Suprapubic skin (tissue), 4 donors: ENCODE measurements at places on chromosomes 2 and 18.
A peak's percentile ranks its signal among the peaks of the same experiment; 100 is the strongest.

DNA sequence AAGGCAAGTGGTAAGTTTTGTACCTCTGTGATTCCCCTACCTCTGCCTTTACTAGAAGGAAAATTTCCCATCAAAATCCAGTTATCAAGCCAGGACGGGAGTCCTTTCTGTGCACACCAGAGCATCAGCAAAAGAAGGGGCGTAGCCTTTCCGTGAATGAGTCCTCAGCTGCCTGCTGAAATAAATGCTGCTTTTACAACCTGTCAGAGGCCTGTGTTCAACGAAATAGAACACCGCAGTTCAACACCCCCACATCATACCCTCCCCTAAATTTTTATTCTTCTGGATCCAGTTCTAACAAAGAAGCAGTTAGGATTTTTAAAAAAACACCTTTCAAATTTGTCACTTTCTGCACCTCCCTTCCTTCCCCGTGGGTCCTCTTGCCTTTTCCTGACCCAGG lies 135.8 kb downstream of the SETBP1 start:
- DNase-seq = no peak
- H3K36me3 ChIP-seq = no peaks in the 10 kb centered on the region
- H3K4me1 ChIP-seq = no peaks in the 10 kb centered on the region
- no peak overlapping the region for H3K4me3 ChIP-seq
- H3K27me3 ChIP-seq = no peaks in the 10 kb centered on the region

DNA sequence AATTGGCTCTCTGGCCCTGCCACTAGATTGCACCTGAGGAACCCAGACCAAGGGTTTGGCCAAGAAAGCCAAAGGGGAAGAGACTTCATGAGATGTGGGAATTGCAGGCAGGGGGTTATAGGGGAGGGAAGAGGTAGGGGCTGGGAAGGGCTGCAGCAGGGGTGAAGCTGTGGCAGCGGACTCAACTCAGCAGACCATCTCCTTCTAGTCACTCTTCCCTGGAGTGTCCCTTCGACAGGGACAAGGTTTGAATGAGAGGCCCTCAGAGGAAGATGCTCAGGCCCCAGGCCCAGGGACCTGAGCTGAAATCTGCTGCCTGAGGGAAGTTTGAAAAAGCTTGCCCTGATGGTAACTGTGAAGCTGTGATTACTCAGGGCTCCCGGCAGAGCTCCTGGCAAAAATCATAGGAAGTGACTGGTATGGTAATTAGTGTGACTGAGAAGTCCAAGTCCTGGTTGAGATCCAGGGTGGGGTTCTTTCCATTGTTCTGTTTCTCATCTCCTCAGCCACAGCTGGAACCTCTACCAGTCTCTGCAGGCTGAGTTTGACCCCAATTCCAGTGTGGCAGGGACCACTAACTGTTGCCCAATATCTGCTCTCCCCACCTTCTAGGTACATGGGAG lies 300.9 kb downstream of the CYP26B1 start:
- no peak overlapping the region for H3K4me3 ChIP-seq
- H3K27ac ChIP-seq = no peak overlapping the region
- DNase-seq = no peak
- no peaks in the 10 kb centered on the region for H3K27me3 ChIP-seq

GRCh38 chr2:121237980-121238665 lies 46.9 kb downstream of the TFCP2L1 start:
- H3K27ac ChIP-seq = no peak overlapping the region
- H3K36me3 ChIP-seq = peaks cover 68% of the 10 kb centered on the region
- no peaks in the 10 kb centered on the region for H3K27me3 ChIP-seq
- no peak overlapping the region for H3K4me3 ChIP-seq
- no peaks in the 10 kb centered on the region for H3K4me1 ChIP-seq
- DNase-seq = no peak

- H3K4me1 ChIP-seq = peaks cover 10% of the 10 kb centered on the region
- no peak for DNase-seq
Measured at GRCh38 chr18:75450906-75451305, 23.4 kb upstream of the SMIM21 start.

GRCh38 chr2:127012868-127013267 lies 94.1 kb downstream of the BIN1 start:
- H3K36me3 ChIP-seq = no peaks in the 10 kb centered on the region
- no peak for DNase-seq
- H3K4me3 ChIP-seq = no peak overlapping the region
- H3K27me3 ChIP-seq = no peaks in the 10 kb centered on the region

DNA sequence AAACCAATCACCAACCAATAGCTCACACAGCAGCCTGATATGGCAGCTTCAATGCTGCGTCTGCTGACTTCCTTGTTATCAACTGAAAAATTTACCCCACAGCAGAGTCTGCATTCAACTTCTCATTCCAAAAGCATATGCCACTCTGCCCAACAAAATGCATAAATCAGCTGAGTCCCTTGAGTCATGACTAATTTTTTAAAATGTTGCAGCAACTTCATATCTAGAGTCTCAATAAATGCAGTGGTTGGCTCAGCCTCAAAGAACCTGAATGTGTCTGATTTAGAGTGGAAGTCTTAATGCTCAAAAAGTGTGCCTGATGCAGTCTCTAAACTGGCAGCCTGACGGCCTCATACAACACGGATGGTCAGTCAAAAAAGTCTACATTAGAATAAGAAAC lies 46.5 kb downstream of the FARSB start:
- H3K36me3 ChIP-seq = peaks cover 40% of the 10 kb centered on the region
- H3K4me3 ChIP-seq = no peak overlapping the region
- H3K27ac ChIP-seq = no peak overlapping the region
- DNase-seq = no peak
- no peaks in the 10 kb centered on the region for H3K4me1 ChIP-seq

DNA sequence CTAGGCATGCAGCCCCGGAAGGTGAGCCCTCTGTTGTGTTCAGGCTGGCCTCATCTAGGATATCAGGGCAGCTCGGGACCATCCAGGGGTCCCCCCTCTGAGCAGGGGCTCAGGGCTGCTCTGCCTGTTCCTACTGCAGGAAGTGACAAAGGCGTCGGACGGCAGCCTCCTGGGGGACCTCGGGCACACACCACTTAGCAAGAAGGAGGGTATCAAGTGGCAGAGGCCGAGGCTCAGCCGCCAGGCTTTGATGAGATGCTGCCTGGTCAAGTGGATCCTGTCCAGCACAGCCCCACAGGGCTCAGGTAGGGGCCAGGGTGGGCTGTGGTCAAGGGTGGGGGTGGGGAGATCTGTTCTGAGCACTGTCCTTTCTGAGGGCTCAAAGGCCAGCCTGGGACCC lies 13.1 kb downstream of the KCNIP3 start:
- peaks cover 3% of the 10 kb centered on the region for H3K27me3 ChIP-seq
- DNase-seq = no peak
- no peak overlapping the region for H3K27ac ChIP-seq
- H3K4me3 ChIP-seq = no peak overlapping the region
- H3K36me3 ChIP-seq = no peaks in the 10 kb centered on the region
- H3K4me1 ChIP-seq = peaks cover 23% of the 10 kb centered on the region

GRCh38 chr18:44682201-44682870 lies 1.6 kb downstream of the SETBP1 start:
- H3K27me3 ChIP-seq = no peaks in the 10 kb centered on the region
- no peaks in the 10 kb centered on the region for H3K36me3 ChIP-seq
- peak overlapping the region; percentile 98 for H3K27ac ChIP-seq
- peak overlapping the region; percentile 93 for H3K4me3 ChIP-seq
- H3K4me1 ChIP-seq = peaks cover 46% of the 10 kb centered on the region

DNA sequence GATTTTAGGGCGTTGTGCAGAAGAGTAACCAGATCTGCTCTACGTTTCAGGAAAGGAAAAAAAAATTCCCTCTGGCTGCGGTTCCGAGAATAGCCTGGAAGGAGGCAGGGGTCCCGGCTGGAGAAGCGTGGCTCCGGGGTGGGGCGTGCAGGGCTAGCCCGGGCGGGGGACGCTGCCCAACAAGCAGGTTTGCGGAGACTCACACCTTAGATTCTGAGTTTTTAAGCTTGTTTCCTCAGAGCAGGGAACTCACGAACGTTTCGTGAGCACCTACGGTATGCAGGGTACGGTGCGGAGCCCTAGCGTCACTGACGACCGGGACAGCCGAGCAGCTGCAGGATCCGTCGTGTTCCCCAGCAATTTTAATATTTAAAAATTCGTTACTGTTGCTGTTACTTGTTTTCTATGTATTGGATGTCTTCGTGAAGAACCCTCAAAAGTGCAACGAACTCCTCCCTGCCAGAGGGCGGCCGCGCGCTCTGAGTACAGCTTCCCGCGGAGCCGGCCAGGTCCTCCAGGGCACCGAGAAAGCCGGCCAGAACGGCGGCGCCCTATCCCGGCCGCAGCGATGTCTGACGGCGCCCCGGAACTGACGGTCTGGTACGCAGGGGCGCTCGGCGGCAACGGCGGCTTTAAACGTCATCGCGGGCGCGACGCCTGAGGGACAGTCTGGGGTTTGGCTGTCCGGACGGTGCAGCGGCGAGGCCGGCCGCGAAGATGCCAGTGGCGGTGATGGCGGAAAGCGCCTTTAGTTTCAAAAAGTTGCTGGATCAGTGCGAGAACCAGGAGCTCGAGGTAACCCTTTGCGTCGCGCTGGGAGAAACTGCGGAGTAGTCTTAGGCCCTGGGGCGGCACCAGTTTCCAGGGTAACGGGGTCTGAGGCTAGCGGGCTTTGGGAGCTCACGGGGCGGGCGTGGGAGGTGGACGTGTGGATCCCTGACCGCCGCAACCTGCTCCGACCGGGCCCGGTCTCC lies at the start of gene COPS8:
Gene COPS8, plus strand, starts transcription at position 642 of the 974 bp plus-strand sequence. Its CDS starts 76 bp downstream, at position 718.
- peak within 1 kb of the TSS; percentile 84 for H3K4me3 ChIP-seq
- H3K27me3 ChIP-seq = no peaks in the 10 kb centered on the region
- H3K36me3 ChIP-seq = peaks cover 2% of the 10 kb centered on the region
- H3K4me1 ChIP-seq = peaks cover 28% of the 10 kb centered on the region
- H3K27ac ChIP-seq = peak within 1 kb of the TSS; percentile 93

- H3K36me3 ChIP-seq = no peaks in the 10 kb centered on the region
- peaks cover 7% of the 10 kb centered on the region for H3K4me1 ChIP-seq
- DNase-seq = no peak
- H3K27me3 ChIP-seq = no peaks in the 10 kb centered on the region
- no peak overlapping the region for H3K4me3 ChIP-seq
Measured at GRCh38 chr2:144771348-144771747, 251.4 kb upstream of the ZEB2 start.

- no peaks in the 10 kb centered on the region for H3K27me3 ChIP-seq
- H3K4me1 ChIP-seq = no peaks in the 10 kb centered on the region
- H3K4me3 ChIP-seq = no peak overlapping the region
- H3K27ac ChIP-seq = no peak overlapping the region
Measured at GRCh38 chr2:129240061-129240460, 739.4 kb upstream of the RAB6C start.

GRCh38 chr2:61221819-61222218 lies 59.8 kb downstream of the C2orf74 start:
- no peak overlapping the region for H3K4me3 ChIP-seq
- peaks cover 50% of the 10 kb centered on the region for H3K36me3 ChIP-seq
- no peaks in the 10 kb centered on the region for H3K4me1 ChIP-seq
- no peaks in the 10 kb centered on the region for H3K27me3 ChIP-seq
- DNase-seq = no peak
- no peak overlapping the region for H3K27ac ChIP-seq

DNA sequence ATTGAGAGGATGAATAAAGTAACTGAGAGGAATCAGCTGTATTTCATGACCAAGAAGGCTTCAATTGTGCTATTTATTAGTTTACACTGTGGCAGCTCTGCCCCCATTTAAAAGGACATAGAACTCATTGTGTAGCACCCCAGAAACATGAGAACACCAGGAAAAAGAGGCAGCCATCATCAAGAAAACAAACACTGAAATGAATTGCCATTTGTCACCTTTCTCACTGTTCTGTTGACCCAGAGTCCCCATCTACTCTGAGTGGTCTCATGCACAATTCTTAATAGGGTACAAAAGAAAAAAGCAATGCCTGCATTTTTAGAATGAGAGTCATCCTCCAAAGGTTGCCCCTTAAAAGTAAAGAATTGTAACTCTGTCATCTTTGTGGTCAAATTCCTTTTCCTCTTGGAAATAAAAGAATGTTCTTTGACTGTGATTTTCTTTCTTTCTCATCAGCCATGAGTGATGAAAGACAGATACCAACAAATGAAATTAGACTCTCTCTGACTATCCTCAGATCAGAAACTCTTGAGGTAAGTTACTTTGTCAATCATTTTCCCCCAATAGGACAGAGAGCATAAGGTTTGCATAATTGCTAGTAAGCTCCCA lies 1941.9 kb upstream of the PIK3C3 start:
- no peaks in the 10 kb centered on the region for H3K4me1 ChIP-seq
- H3K27me3 ChIP-seq = no peaks in the 10 kb centered on the region
- H3K36me3 ChIP-seq = no peaks in the 10 kb centered on the region
- no peak overlapping the region for H3K27ac ChIP-seq

GRCh38 chr2:182077448-182078142 lies 91.9 kb downstream of the PPP1R1C start:
- no peaks in the 10 kb centered on the region for H3K27me3 ChIP-seq
- H3K36me3 ChIP-seq = no peaks in the 10 kb centered on the region
- H3K4me3 ChIP-seq = no peak overlapping the region

- no peaks in the 10 kb centered on the region for H3K36me3 ChIP-seq
- H3K4me3 ChIP-seq = no peak overlapping the region
- H3K27me3 ChIP-seq = no peaks in the 10 kb centered on the region
- H3K27ac ChIP-seq = no peak overlapping the region
- H3K4me1 ChIP-seq = no peaks in the 10 kb centered on the region
Measured at GRCh38 chr2:16169381-16169960, 229.1 kb downstream of the MYCN start.

- H3K27ac ChIP-seq = no peak overlapping the region
- H3K27me3 ChIP-seq = peaks cover 5% of the 10 kb centered on the region
- no peak overlapping the region for H3K4me3 ChIP-seq
- no peaks in the 10 kb centered on the region for H3K36me3 ChIP-seq
Measured at GRCh38 chr18:5909125-5909524, 13.8 kb upstream of the TMEM200C start.

DNA sequence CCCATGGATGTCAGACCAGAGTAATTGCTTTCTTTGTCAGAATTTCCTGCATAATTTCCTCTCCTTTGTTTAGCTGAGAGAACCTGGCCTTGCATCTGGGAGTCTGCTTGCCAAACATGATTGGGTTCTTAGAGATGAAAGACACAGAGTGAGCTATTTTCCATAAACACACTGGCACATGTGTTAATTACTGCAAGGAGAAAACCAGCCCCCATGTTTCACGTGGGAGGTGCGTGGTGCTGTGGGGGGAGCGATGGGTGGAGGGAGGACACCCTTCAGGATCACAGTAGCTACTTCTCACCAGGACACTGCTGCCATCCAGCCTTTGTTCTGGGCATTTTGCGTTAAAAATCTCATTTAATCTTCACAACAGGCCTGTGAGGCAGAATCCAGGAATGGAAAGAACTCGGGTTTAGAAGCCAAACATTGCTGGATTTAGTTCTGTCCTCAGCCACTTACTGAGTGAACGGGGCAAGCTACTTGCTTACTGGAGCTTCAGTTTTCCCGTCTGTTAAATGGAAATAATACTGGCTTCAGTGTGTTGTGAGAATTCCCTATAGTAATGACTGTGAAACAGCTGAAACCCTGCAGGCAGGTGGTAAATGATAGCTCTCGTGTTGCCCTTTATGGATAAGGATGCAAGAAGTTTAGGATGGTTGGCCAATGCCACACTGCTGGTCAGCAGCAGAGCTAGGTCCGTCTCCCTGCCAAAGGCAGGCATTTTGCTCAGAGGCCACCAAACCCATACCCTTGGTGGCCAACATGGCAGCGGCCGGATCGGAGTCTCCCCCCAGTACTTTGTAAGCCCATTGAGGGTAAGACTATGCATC lies 100.1 kb upstream of the ASAP2 start:
- no peaks in the 10 kb centered on the region for H3K27me3 ChIP-seq
- DNase-seq = peak; percentile 32
- H3K27ac ChIP-seq = no peak overlapping the region
- H3K4me1 ChIP-seq = peaks cover under 1% of the 10 kb centered on the region
- no peak overlapping the region for H3K4me3 ChIP-seq
